ENCODE measurements at places on chromosomes 12 and 14.

GRCh38 chr12:71397433-71397954 lies 42.1 kb upstream of the LGR5 start:
- no peaks in the 10 kb centered on the region for H3K4me1 ChIP-seq
- H3K36me3 ChIP-seq: no peaks in the 10 kb centered on the region
- no peak overlapping the region for H3K27ac ChIP-seq
- no peak for DNase-seq

DNA sequence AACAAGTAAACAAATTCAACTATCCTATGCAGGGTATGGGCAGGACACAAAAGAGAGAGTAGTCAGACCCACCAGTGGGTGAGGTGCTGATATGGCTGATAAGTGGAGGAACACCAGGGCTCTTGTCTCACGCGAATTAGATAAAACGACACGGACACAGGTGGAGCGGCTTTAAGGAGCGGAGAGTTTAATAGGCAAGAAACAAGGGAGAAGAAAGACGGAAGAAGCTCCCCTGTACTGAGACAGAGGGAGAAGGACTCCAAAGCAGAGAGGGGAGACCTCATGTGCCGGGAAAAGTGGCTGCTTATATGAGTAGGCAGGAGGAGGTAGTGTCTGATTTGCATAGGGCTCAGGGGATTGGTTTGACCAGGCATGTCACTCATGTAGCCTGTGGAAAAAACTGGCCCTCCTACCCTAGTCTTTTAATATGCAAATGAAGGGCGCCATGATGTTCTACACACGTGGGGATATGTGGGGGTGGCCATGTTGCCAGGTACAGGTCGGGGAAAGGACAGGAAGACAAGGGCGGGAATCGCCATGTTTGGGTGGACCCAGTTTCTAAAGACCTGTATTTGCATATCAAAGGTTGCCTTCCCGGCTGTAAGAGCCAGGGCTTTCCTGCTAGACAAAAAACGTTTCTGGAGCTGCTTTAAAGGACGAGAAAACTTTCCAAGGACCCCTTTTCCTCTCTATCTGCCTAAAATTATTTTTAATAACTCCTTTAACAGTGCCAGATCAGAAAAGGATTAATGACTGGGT lies 28.8 kb downstream of the RPGRIP1 start:
- no peaks in the 10 kb centered on the region for H3K27me3 ChIP-seq
- no peaks in the 10 kb centered on the region for H3K36me3 ChIP-seq
- peak overlapping the region; percentile 55 for H3K4me3 ChIP-seq

DNA sequence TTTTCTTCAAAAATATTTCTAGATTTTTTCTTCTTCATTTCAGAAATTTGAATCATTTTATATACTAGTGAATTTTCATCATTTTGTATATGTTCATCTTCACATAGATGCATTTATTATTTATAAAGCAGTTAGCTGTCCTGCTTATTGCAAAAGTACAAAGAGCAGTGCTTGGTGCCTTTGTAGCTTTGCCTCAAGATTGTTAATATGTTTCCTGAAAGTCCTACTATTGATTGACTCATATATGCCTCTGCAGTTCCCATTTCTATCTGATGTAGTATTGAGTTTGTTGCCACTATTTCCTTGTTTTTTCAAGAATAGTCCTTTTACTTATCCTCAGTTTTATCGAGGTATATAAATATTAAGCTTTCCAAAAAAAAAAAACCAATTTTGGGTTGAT lies 89.7 kb downstream of the PDE3A start:
- H3K4me3 ChIP-seq: no peak overlapping the region
- DNase-seq: no peak
- no peaks in the 10 kb centered on the region for H3K27me3 ChIP-seq

- peaks cover 32% of the 10 kb centered on the region for H3K4me1 ChIP-seq
- H3K36me3 ChIP-seq: no peaks in the 10 kb centered on the region
- no peaks in the 10 kb centered on the region for H3K27me3 ChIP-seq
- no peak overlapping the region for H3K27ac ChIP-seq
These were observed 11.1 kb upstream of the KRT1 start for GRCh38 chr12:52691076-52691840.

DNA sequence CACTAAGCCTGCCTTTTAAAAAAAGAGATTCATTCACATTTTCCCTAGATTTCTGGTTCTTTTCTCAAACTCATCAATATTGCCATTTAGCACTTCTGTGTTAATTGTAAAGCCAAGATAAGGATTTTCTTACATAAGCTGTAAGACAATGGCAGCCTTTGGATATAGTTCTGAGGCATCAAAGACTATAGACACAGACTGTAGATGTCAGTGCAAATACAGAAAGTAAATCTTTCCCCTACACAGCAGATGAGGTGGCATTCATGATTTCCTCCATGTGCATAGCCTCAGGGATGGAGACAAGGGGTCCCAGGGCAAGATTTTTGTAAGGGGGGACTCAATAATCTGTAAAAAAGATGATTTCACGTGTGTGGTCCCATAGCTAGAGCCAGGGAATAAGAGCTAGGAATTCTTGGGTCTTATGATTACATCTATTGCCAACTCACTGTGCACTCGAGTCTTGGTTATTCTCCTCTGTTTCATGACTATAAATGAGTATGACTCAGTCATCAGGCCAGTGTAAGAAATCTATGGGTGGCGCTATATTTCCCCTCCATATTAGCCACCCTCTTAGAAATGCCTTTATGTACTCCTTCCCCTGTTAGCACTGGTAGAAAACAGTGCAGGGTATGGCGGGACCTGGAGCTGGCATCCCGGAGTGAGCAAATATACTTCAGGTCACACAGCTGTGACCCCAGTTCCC lies 207.5 kb downstream of the EXOC5 start:
- H3K4me3 ChIP-seq: no peak overlapping the region
- H3K27me3 ChIP-seq: no peaks in the 10 kb centered on the region
- DNase-seq: no peak
- H3K36me3 ChIP-seq: no peaks in the 10 kb centered on the region
- peaks cover 6% of the 10 kb centered on the region for H3K4me1 ChIP-seq

GRCh38 chr12:131577766-131578165 lies 133.1 kb upstream of the SFSWAP start:
- H3K27ac ChIP-seq: no peak overlapping the region
- H3K4me3 ChIP-seq: no peak overlapping the region
- no peaks in the 10 kb centered on the region for H3K36me3 ChIP-seq
- no peak for DNase-seq

- H3K27me3 ChIP-seq: no peaks in the 10 kb centered on the region
- no peak overlapping the region for H3K27ac ChIP-seq
- DNase-seq: no peak
These were observed 277.7 kb downstream of the TMTC2 start for GRCh38 chr12:82964446-82964845.

DNA sequence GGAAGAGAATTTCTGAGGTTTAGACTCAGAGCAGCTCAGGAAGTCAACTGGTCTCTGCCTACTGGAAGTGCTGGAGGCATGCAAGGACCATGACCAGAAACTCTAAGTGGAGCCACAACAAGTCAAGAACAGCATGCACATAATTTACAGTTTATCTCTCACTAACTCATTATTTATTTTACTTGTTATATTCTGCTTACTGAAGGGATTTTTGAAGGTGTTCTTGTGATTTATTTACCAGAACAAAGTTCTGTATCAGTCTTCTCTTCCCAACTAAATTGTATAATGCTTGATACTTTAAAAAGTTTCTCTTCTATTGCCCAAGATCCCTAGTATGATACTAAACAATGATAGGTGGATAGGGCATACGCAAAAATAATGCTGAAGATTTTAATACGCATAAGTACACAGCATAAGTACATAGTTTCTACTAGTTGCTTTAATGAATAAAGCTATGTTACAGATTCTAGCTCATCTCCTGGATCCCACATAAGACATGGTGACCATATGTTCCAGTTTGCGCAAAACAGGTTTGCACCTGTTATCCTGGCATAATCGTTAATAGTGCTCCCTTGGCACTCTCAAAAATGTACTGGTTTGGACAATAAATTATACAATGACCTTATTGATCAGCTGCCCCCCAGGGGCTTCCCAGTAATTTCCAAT lies 11.6 kb upstream of the SPTB start:
- H3K4me3 ChIP-seq: no peak overlapping the region
- no peak overlapping the region for H3K27ac ChIP-seq
- H3K36me3 ChIP-seq: no peaks in the 10 kb centered on the region
- no peaks in the 10 kb centered on the region for H3K4me1 ChIP-seq
- no peak for DNase-seq
